T-helper 9 cell (primary cell): ENCODE measurements at places on chromosomes 16 and 17.

GRCh38 chr17:3890878-3891219 is 2.0 kb downstream of the CAMKK1 start:
- DNase-seq: no peak

DNA sequence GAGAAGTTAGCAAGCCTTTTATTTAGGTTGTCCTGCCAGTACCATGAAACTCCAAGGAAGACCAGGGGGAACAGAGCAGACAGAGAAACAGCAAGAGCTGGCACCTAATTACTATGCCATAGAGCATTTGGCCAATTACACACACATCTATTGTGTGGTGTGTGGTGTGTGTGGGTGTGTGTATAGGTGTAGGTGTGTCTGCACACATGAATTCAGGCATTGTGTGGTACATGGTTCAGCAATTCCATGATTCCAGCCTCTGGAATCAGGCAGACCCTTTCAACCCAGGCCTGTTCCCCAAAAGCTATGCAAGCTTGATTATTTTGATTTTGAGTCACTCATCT is 25.7 kb downstream of the IQCK start:
- no peak for DNase-seq

DNA sequence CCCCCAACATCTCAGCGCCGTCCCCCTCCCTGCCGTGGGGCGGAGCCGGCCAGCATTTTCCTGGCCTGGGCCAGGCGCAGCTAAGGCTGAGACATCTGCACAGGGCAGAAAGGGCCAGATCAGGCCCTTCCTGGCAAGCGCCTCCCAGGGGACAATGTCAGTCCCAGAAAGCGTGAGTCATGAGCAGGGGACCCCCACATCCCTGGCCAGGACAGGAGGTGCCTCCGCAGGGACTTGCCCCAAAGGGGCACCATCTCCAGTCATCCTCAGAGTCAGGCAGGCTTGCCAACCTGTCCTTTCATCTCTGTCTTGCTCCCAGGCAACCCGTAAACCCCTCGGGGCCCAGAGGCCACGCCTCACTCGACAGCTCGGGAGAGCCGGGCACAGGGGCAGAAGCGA is 43.2 kb downstream of the SOCS1 start:
- DNase-seq: no peak

DNA sequence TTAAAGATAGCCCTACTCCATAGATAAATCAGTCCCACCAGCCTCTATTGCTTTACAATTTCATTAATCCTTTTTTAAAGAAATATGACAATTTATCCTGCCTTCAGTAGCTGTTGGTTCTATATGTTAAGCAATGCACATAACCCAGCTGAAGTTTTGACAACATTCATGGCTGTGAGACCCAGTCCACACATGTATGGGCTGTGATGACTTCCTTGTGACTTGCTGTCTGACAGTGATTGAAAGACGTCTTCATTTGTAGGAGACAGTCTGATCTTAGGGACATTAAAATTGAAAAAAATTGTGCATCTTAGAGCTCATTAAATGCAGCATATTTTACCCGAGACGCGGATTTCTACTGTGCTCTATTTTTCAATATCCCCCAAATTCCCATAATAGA is 252.0 kb upstream of the ASIC2 start:
- DNase-seq: no peak

- no peak for DNase-seq
These were observed 130.7 kb downstream of the PRKCA start for GRCh38 chr17:66432996-66433551.

GRCh38 chr17:55005520-55005919 is 37.0 kb downstream of the STXBP4 start:
- no peak for DNase-seq

- DNase-seq: no peak
These were observed 7.1 kb upstream of the ERCC4 start for GRCh38 chr16:13912891-13913290.

DNA sequence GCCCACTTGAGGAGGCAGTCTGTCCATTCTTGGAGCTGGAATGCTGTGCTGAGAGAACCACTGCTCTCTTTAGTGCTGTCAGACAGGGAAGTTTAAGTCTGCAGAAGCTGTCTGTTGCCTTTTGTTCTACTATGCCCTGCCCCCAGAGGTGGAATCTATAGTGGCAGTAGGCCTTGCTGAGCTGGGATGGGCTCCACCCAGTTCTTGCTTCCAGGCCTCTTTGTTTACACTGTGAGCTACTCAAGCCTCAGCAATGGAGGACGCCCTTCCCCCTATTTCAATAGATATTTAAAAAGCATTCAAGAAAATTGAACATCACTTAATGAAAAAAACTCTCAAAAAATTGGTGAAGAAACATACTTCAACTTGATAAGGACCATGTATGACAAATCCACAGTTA is 313.5 kb downstream of the PHKB start:
- no peak for DNase-seq

- DNase-seq: no peak
These were observed 9.8 kb upstream of the CTCF start for GRCh38 chr16:67552476-67552875.

DNA sequence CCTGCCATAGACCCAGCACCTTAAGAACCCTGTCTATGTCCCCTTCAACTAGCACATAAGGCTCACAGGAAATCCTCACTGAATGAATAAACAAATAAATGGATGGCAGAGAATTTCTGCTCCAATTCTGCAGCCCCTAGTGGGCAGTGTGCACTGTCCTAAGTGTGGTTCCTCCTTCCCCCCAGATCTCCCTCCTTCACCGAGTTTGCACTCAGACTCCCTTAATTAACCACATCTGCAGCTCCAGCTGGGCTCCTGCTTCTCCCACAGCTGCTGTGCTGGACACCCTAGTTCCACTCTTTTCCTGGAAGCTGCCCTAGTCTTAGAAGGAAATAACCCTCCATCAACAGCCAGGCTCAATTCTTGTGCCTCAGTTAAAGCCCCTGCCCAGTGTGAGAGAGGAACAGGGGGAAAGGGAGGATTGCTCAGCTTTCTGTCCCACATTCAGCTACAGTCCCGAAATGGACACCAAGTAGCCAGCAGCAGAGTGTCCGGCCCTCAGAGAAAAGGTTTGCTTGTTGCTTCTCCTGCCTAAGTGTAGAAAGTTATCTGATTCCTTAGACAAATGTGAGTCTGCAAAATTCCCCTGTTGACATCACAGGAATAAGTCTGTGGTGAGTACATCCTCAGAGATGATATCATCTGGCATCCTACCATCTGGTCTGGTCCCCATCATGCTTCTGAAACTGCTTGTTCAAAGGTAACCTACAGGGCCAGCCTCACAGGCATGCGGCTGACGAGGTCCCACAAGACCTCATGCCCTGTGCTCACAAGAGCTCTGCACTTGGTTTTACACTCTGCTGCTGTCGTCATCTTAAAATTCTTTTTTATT is 12.3 kb downstream of the LRRC3C start:
- DNase-seq: no peak

- no peak for DNase-seq
These were observed 220.7 kb upstream of the KCNJ16 start for GRCh38 chr17:69854225-69854780.

DNA sequence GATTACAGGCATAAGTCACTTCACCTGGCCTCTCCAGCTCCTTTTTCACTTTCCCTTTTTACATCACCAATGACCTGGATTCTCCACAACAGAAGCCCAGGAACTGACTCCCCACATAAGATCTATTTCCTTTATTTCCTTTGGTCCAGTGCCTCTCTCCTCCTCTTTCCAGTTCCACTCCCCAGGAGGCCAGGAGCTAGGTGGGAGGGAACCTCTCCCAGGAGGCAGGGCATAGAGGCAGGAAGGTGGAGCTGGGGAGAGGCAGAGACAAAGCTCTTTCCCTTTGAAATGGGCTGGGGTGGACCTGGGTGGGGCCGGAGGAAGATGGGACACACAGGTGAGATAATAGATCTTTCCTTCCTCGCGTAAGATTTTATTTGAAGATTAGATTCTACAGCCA is 318.3 kb upstream of the TNRC6C start:
- DNase-seq: no peak

DNA sequence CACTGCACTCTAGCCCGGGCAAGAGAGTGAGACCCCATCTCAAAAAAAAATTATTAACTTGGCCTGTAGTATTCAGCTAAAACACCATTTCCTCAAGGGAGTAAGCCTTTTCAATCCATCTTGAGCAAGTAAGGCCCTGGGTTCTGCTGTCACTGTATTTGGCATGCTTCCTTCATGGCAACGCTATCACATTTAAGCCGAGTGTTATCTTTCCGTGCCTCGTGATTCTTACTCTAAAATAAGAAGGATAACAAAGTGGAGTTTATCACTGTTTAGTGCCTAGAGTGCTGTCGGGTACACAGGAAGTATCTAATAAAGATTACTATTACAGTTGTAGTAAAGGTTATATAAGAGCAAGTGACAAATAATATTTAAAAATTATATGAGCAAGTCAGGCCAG is 8.8 kb downstream of the VPS53 start:
- DNase-seq: no peak
